Activated T-cell treated with anti-CD3 and anti-CD28 coated beads, Interleukin-2, amount 50 U/mL, for 72 hours (primary cell): ENCODE measurements at places on chromosomes 12 and 14.

DNA sequence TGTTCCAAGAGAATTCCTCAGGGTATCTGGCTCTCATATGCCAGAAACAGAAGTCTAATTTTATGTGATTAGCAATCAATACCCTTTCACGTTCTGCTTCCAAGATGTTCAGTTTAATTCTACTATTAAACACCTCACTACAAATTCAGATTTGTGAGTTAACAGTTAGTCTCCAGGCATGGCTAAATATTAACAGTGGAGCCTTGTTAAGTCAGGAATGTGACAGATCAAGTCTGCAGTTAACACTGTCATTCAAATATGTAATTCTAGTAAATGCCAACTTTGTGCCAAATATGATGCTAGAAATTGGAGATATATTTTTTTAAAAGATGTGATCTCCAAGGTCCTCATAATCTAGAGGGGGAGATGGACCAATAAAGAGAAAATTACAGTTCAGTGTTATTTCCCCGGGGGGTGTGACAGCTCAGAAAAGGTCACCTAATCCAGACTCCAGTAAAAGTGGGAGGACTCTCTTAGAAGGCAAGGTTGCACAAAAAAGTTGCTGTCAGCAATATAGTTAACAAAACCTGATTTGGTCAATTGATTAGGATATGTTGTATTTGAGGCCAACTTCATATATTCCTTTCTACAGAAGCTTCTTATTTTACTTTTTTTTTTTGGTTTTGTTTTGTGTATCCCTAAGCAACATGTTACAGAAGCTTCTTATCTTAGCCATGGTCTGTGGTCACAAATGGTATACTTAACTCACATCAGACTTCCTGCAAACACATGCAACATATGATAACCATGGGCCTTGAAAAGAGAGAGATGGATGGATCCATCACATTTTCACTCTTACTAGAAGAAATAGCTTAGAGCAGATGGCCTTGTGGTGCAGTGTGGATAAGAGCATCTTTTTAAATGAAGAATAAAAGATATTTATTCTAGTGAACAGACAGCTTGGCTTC, 18.4 kb upstream of the RNU6-7 start:
- no peak for DNase-seq

GRCh38 chr12:10982244-10982643, 4.5 kb downstream of the TAS2R50 start:
- DNase-seq = peak; percentile 51

DNA sequence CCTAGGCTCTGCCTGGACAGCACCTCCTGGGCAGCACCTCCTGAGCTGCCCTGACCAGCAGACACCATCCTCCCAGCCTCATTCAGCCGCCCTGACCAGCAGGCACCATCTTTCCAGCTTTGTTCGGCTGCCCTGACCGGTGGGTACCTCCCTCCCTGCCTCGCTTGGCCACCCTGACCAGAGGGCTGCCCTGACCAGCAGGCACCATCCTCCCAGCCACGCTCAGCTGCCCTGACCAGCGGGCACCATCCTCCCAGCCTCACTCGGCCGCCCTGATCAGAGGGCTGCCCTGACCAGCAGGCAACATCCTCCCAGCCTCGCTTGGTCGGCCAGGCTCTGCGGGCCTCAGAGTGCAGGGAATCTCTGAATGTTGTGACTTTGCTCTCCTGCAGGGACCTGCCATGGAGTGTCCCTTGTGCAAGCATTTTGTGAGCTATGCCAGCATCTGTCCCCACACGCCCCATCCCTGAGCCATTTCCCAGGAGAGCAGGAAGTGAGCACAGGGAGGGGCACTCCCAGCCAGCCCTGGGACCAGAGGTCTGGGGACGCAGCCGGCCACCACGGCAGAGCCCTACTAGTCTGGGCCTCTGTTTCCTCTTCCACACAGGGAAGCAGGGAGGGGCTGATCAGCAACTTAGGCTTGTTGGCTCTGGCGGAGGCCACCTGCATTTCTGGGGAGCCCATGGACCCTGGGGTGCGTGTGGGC, 265.5 kb downstream of the SEC23A start:
- DNase-seq = no peak

- no peak for DNase-seq
These were observed 181.6 kb upstream of the C14orf180 start for GRCh38 chr14:104397956-104398355.

DNA sequence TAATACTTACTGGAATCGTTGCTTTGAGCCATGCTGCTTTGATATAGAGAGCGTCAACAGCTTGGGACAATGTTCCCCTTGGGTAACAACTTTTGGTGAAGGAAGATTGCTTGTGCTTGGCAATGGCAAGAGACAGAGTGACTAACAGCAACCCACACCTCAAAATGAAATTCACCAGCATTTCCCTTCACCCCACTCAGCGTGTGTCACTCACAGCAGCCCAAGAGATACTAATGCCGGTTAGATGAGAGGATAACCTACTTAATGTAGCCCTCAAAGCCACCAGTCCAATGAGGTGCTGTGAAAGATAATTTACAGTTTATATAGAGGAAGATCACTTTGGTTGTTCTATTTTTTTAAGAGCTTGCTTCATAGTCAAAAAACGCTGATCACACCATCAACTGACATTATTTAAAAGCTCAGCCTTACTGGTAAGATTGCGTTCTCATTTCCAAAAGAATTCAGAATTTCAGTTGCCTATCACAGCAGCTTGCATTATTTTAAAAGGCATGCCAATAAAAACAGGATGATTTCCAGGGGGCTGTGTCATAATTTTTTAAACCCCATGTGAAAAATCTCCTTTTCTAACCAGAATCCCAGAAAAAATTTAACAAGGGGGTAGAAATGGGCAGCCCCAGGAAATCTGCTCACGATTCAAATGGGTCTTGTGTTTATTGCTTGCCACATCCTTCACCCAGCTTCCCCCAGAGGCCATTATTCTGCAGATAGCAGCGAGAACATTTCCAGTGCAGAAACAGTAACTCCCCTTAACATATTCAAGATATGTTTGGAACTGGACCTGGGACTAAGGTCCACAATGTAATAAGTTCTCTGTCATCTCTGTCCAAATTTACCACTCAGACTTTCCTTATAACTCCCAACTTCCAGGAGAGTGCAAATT, at the start of gene IL26:
Gene IL26, minus strand, starts transcription at position 235 of the 901 bp plus-strand sequence. Its CDS starts 54 bp downstream, at position 181.
- no peak for DNase-seq

GRCh38 chr14:89563471-89563870, 146.4 kb upstream of the FOXN3 start:
- DNase-seq = no peak

- no peak for DNase-seq
These were observed 25.1 kb upstream of the LTBP2 start for GRCh38 chr14:74637178-74637550.

DNA sequence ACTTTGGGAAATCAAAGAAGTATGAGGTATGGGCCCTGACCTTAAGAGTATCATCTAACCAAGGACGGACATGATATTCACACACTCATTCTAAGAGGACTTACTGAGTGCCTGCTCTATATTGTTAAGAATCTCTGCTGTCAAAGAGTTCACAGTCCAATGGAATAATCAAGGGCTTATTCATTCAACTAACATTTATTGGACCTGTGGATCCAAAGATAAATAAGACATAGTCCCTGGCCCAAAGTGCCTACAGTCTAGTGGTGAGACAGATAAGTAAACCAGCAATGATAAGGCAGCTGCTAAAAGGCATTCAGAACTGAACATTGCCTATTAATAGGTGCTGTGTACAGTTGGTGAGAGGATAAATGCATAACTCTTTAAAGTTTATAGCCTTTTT, 11.0 kb downstream of the WDR20 start:
- DNase-seq = no peak

- DNase-seq = peak; percentile 46
These were observed 23.3 kb downstream of the GABARAPL1 start for GRCh38 chr12:10235761-10236631.

DNA sequence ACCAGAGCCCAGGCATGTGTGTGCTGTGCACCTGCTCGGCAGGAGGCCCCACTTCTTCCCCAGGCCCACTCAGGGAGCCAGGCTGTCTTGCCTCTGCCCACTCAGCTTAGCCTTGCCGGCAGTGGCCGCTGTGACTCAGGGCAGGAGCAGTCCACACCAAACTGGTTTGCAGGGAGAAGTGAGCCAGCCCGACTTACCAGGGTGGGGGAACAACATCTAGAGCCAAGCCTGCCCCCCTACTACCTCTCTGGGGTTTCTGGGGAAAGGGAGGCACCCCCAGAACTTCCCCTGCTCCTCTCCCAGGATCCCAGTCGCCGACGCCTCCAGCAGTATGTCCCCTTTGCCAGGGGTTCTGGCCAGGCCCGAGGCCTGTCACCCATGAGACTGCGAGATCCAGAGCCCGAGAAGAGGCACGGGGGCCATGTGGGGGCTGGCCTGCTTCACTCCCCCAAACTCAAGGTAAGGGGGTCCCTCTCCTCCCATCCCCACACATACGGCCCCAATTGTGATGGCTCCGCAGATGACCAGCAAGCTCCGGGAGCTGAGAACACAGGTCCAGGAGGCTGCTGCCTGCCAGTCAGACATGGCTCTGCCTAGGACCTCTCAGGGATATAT, 3.0 kb downstream of the PLEKHG6 start:
- DNase-seq = no peak

- DNase-seq = peak; percentile 26
These were observed 2.4 kb upstream of the KIF26A start for GRCh38 chr14:104135904-104136471.

- DNase-seq = no peak
These were observed 10.1 kb upstream of the SPATS2 start for GRCh38 chr12:49357103-49357678.

- no peak for DNase-seq
These were observed 774 bp upstream of the WDR20 start for GRCh38 chr14:102138961-102139285.

DNA sequence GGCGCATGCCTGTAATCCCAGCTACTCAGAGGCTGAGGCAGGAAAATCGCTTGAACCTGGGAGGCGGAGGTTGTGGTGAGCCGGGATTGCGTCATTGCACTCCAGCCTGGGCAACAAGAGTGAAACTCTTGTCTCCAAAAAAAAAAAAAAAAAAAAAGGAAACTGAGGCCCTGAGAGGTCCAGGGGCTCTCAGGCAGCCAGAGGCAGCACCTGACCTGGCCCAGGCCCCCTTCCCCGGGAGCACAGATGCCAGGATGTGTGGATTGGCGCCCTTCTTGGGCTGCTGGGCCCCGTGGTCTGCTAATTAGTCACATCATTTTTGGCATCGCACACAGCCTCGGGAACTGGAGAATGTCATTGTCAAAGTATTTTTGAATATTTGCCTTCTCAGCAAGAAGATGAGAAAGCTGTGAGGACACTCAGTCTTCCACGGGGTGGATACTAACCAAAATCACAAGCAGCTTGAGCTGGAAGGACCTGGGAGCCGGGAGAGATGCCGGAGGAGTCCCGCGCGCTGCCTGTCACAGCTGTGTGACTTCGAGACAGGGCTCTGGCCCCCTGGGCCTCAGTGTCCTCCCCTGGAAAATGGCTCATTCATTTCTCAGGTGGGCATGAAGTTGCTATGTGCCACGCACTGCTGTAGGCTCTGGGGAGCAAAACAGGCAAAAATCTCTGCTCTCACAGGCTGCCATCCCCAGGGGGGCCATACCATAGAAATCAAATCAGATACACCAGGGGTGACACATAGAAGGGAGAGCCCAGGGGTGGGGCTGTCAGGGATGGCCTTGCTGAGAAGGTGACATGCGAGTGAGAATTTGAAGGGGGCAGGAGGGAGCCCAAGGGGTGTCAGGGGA, 12.5 kb upstream of the RCOR1 start:
- DNase-seq = no peak

GRCh38 chr12:103498990-103499389, 3.2 kb upstream of the C12orf42 start:
- DNase-seq = peak; percentile 19

- DNase-seq = peak; percentile 3
These were observed 565 bp upstream of the KLHL42 start for GRCh38 chr12:27779416-27779919.

DNA sequence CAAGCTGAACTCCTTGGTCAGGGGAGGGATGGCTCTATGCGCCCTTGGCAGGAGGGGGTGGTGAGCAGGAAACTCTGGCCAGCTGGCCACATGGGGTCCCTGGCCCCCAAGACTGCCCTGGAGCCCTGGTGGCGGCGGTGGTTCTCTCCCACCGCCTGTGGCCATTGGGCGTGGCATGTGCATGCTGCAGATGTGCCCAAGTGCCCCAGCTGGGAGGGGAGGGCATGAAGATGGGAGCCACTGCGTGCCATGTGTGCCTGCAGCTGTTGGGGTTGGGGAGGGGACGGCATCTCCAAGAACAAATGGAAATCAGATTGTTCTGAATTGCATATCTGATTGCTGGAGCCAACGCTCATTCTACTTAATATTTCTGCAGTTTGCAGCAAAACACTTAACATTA, 115.7 kb upstream of the IGF1 start:
- no peak for DNase-seq

GRCh38 chr12:53530920-53531319, 23.6 kb upstream of the NPFF start:
- DNase-seq = no peak

GRCh38 chr14:99062772-99063418, 209.1 kb downstream of the BCL11B start:
- DNase-seq = no peak

DNA sequence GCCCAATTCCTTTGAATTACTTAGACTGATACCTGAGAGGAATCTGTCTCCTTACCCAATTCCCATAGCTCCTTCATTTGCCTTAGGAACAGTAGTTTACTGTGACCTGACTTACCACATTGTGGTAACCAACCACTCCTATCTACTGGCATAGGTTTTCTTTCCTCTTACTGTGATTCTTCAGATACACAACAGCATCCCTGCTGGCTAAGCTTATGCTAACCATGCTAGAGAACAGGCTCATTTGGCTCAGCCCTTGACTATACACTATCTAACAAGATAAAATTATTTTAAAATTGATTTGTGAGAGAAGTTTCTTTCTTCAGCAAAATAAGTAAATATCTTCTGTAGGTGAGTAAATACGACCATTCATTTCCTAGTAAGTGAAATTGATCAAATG, 320.4 kb upstream of the DDHD1 start:
- DNase-seq = no peak

DNA sequence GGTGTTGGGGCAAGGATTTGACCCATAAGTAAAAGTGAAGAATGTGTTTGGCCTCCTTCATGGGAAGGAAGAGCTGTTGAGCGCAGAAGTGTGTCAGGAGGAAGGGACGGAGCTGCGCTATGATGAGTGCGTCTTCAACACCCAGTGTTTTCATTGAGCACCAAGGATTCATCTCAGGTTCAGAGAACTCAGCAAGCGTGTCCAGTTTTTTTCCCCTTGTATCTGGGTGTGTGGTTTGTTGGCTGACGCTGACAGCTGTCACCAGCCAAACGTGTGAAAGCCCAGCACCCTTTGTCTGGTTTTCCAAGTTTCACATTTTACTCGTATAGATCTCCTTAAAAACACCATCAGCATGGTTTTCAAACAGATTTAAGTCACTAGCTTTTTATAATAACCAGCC, 12.3 kb downstream of the EP400 start:
- DNase-seq = no peak

GRCh38 chr14:59184396-59184795, 4.1 kb upstream of the DAAM1 start:
- DNase-seq = no peak

DNA sequence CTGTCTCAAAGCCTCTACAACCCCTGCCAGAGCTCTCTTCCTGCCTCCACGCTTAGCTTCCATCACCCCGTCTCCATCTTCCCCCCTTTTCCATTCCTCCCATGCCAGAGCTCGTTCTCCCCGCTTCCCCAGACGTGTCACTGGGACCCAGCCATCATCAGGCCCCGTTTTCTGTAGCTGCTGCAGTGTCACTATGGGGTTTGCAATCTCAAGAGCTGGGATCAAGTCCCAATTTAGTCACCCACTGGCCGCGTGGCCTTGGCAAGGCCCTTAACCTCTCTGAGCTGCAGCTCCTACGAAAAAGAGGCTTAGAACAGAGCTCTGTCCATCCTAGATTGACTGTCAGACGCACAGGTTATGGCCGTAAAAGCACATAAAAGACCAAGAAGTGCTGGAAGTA, 901 bp upstream of the FAIM2 start:
- no peak for DNase-seq

- DNase-seq = no peak
These were observed 29.9 kb upstream of the SLC38A2 start for GRCh38 chr12:46402451-46402850.
